Effector memory CD4-positive, alpha-beta T cell (primary cell): ENCODE measurements at places on chromosomes 2 and 18.

DNA sequence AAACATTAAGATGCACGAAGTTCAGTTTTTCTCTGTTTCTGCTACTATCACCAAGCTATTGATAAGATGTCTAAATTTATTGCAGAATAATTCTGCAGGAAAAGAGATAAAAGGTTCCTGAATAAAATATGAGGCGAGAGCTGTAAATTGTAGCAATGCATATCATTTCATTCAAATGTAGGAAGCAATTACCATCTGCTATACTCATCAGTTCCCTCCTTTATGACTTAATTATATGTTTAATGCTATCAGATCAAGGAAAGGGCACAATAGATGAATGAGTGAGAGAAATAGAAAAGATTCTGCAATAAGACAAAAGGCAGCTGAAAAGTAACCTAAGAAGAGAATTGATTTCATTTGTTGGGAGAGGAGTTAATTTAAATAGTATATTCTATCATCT, 108.2 kb upstream of the GALNT5 start:
- no peak for DNase-seq

DNA sequence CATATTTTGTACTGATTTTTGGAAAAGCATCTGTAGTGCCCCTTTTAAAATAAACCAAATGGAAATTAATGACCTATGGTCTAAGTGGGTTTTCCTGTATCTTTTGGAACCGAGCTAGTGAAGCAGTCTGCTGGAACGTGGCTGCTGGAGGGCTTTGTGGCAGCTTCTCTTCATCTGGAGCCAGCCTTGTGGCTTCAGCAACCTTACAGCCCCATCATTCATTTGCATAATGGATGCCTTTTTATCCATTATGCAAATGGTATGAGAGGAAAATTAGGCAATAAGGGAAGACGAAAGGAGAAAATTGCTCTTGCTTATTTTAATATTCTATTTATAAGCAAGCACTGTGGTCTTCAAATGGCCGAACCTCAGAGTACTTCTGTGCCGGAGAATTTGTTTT, 421.0 kb downstream of the PARD3B start:
- DNase-seq, result no peak

GRCh38 chr2:62363166-62363565, 142.8 kb downstream of the TMEM17 start:
- DNase-seq, result no peak

GRCh38 chr2:6887751-6888192, 10.2 kb downstream of the RSAD2 start:
- no peak for DNase-seq

DNA sequence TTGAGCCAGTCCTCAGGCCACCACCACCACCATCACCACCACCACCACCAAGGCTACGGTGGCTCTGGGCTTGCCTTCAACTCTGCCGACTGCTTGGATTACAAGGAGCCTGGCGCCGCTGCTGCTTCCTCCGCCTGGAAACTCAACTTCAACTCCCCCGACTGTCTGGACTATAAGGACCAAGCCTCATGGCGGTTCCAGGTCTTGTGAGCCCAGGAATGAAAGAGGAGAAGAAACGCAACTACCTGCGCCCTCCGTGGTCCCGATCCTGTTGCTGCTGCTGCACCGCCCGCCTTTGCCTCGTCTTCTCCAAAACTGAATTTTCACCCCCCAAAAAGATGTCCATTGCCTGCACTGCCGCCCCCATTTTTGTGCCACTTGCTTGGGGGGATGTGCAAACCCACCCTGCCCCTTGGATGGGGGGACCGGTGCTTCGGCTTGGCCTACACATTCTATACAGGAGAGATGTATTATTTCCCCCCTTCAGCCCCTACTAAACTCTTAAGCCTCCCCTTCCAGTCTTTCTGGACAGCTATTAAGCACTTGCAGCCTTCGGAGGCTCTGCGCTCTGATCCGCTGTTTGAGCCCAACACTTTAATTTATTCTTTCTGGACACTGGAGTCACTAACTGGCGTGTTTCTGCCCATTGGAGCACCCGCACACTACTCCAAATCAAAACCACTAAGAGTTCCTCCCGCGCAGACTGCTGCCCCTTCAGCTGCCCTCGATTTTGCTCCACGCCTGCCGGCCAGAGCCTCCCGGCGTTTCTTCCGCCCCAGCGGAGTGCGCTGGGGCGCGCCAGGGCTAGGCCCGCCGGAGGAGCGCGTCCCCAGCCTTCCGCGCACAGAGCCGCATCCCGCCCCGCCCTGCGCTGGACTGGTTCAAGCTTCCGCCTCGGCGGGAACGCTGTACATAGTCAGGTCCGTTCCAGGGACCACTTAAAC, 5.7 kb downstream of the OTX1 start:
- DNase-seq, result no peak

- no peak for DNase-seq
Measured at GRCh38 chr2:95043300-95044093, 18.0 kb downstream of the MAL start.

GRCh38 chr2:199740111-199740428, 110.9 kb downstream of the FTCDNL1 start:
- DNase-seq, result no peak

DNA sequence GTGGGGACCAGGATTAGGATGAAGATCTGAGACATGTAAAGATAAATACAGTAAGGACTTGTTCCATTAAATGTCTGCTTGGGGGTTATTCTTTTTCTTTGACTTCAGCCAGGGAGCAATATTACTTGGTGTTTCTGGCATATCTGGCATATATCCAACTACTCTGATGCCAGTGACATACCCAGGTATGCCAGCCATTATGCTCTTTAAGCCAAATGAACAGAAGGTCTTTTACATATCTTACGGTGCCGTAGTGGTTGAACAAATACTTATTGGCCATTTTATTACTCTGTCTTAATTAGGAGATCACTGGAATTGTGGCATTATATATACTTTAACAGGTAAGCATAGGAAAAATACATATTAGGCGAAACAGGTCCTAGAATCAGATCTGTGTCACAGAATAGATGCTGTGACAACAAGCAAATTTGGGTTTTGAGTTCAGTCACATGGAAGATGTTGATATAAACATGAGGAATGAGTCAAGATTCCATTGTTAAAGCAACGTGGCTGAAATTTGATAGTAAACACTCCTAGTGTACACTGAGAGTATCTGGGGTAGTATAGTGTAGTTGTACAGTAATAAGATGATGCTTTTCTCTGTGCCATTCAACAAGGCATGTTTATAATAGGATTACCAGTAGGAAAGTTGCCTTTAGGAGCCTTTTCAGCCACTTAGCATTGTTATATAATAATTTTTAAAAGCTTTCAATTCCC, 62.6 kb downstream of the KCTD18 start:
- DNase-seq, result no peak

DNA sequence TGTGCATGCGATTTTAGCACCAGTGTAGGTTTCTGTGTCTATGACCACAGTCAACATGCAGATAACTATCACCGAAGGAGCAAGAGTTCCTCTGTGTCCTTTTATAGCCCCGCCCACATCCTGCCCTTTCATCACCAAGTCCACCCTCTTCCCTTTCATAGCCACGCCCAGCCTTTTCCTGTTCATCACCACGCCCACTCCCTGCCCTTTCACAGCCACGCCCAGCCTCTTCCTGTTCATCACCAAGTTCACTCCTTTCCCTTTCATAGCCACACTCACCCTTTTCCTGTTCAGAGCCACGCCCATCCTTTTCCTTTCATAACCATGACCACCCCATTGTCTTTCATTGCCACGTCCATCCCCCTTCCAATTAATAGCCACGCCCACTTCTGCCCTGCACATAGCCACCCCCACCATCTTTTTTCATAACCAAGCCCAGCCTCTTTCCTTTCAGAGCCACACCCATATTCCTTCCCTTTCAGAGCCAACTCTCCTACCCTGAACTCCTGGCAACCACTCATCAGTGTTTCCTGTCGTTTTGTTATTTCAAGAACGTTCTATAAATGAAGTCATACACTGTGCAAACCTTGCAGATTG, 273.9 kb downstream of the MYT1L start:
- DNase-seq, result peak; percentile 9

DNA sequence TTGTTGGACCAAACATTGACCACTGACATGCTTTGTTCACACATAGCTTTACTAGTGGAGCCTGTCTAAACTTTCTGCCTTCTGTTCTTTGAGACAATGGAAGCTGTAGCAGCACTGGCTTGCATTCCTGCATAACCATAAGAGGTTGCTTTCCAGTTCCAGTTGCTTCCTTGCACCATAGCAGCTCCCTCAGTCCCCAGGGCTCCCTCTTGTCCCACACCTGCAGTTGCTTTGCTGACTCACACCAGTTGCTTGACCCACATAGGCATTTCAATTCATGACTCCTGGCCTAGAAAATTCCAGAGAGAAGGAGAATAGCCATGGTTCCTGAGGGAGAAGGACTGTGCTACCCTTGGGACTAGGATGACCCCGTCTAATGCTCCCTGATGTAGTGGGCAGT, 20.9 kb downstream of the SGPP2 start:
- no peak for DNase-seq

DNA sequence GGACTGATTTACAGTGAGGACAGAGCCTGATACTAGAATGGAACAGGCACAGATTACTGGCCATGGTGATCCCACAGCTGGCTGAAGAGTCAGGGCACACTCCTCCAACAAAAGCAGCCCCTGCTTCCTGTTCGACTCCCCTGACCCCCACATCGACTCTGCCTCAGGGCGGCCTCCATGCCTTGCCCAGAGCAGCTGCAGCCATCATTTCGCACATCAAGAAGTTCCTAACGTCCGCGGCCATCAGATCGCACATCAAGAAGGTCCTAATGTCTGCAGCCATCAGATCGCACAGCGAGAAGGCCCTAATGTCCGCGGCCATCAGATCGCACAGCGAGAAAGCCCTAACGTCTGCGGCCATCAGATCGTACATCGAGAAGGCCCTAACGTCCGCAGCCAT, 192.8 kb upstream of the PXDN start:
- no peak for DNase-seq

DNA sequence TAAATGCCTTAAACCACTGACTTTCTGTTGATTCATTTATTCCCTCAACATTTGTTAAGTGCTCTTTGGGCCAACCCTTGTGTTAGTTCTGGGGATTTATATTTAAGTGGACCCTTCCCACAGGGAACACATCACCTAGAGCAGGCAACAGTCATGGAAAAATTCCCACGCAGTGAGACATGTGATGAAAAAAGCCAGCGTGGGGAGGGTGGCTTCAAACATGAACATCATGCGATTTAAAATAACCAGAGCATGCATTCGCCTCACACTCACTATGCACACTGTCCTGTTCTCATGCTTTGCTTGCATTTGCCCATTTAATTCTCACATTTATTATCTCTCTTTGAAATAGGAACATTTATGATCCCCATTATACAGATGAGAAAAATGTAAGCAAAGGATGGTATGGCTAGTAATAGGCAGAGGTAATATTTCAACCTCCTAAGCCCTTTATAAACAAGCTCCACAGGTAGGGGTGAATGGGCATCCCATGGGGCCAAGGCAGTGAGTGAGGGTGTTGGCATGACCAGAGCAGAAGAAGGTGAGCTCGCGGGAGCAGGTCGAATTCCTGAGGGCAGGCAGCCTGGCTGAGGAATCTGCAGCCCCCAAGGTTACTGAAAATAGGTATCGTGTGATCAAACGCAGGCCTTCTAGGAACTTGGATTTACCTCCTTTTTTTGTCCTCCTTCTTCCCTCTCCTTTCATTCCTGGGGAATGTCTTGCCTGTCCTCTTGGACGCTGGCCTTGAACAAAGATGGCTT, 297.8 kb downstream of the MYCN start:
- DNase-seq, result no peak

DNA sequence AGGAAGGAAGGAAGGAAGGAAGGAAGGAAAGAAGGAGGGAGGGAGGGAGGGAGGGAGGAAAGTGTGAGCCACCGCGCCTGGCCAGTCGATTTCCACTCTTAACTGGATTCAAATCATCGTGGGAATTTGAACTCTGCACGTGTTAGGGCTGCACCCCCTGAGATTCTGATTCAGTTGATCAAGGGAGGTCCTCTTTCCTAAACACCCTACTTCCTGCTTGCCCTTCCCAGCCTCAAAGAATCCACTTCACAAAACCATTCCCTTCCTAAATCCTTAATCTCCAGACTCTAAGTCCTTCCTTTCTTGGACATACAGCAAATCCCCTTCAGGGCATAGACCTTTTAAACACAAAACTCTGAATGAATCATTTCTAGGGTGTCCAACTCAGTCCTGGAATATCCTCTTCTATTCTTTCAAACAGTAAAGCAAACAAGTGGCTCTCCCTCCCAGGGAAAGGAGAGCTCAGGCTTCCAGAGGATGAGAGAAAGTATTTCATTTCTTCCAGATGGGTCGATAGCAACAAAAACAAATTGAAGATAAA, 68.2 kb upstream of the MBOAT2 start:
- DNase-seq, result no peak

DNA sequence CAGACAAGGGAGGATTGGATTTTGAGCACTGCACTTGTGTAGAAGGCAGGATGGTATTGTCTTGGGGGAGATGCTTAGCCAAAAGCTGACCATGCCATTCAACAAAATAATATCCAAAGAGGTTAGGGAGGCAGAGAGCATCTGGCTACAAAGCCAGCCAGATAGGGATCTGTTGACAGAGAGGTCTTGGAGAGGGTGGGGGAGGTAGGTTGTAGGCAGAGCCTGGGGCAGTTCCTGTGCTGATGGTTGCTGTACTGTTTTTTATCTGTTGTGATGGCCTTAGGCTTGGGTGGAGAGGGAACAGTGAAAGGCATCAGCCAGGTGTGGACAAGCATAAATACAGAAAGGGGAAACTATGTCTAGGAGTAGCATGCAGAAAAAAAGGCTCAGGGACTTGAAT, 100.9 kb downstream of the AQP4 start:
- no peak for DNase-seq

- DNase-seq, result no peak
Measured at GRCh38 chr18:45197526-45197970, 417.7 kb upstream of the SLC14A2 start.
